Left lung (tissue), 14 donors: ENCODE measurements at places on chromosomes 1 and 21.

DNA sequence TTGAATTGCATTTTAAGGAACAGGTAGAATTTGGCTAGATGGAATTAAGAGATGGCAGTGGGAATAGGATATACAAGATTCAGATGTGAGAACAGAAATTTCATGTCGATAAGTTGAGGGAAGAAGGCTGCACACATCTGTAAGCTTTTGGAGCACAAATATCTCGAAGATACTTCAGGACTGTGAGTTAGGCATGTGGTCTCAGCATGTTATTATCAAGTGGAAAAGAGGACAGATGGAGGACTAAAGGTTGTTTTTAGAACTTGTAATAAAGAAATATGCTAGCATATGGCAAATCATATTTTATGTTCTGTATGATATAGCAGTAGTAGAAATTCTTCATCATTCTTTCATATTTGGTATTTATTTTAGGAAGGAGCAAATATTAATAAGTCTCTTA is 61.5 kb downstream of the KIF1B start:
- no peaks in the 10 kb centered on the region for H3K27me3 ChIP-seq
- no peaks in the 10 kb centered on the region for H3K4me1 ChIP-seq
- DNase-seq = no peak
- no peak overlapping the region for H3K4me3 ChIP-seq

GRCh38 chr21:35046263-35046624 is 2.9 kb downstream of the RUNX1 start:
- peak overlapping the region; percentile 43 for H3K4me3 ChIP-seq
- no peak for DNase-seq
- no peaks in the 10 kb centered on the region for H3K36me3 ChIP-seq
- H3K27ac ChIP-seq = peak overlapping the region; percentile 93
- H3K27me3 ChIP-seq = no peaks in the 10 kb centered on the region

DNA sequence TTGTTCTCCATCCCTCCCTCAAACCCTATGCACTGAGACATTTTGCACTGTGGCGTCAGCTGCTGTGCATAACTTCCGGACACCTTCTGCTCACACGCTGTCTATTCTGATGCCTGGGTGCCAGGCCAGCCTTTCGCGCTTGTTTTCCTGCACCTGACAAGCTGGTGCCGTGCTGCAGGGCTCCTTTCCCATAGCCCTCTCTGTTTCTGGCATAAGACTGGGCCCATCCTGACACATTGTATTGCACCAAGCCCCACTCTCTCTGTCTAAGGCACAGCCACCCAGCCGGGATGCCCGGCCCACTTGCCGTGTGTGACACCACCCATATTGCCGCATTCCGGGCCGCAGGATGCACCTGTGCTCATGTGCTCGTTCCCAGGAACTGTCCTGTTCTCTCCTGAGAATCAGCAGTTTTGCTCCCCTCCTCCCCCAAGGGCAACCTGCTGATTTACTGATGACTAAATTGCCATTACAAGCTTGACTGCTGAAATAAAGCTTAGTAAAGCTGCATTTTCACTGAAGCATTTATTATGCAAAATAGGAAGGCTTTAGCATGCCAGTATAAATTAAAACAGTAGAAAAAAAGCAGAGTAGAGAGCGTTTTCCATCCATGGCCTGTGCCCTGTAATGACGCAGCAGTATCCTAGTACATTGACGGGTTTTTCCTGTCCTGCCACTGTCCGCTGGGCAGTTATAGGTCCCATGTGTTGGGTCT is 88.0 kb downstream of the CD247 start:
- DNase-seq = no peak
- no peaks in the 10 kb centered on the region for H3K36me3 ChIP-seq
- no peaks in the 10 kb centered on the region for H3K4me1 ChIP-seq

GRCh38 chr1:2587071-2587859 is 688 bp downstream of the PRXL2B start:
- peak overlapping the region; percentile 82 for H3K4me3 ChIP-seq
- no peaks in the 10 kb centered on the region for H3K27me3 ChIP-seq
- no peak overlapping the region for H3K27ac ChIP-seq
- no peak for DNase-seq
- peaks cover 21% of the 10 kb centered on the region for H3K4me1 ChIP-seq
- H3K36me3 ChIP-seq = no peaks in the 10 kb centered on the region

DNA sequence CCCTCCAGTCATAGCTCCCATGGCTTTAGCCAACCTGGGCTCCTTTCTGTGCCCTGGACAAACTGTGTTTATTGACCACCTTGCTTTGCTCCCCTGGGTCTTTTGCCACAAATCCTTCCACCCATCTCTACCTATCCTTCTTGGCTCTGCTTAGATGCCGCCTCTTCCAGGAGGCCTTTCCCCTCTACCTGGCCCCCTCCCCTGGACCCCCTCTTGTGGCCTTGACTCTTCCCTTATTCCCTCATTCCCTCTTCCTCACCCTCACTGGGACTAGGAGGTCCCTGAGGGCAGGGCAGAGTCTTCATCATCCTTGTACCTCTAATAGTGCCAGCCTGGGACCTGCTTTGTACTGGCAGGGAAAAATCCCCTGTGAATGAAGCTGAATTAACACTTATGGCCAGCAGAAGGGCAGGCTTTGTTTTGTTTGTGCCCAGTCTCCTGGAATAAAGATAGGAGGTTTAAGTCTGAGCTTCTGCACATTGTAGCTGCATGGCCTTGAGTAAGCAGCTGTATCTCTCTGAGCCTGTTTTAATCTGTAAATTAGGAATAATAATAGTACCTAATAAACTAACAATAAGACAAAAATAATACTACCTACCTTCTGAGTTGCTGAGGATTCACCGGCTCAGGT is 13.7 kb downstream of the PTPRU start:
- H3K27me3 ChIP-seq = no peaks in the 10 kb centered on the region
- no peak for DNase-seq
- H3K36me3 ChIP-seq = no peaks in the 10 kb centered on the region
- H3K4me3 ChIP-seq = no peak overlapping the region
- peaks cover 5% of the 10 kb centered on the region for H3K4me1 ChIP-seq

GRCh38 chr1:143698016-143698415 is 273.8 kb downstream of the FAM72C start:
- H3K4me3 ChIP-seq = no peak overlapping the region
- H3K27me3 ChIP-seq = peaks cover 58% of the 10 kb centered on the region
- H3K27ac ChIP-seq = no peak overlapping the region
- H3K4me1 ChIP-seq = no peaks in the 10 kb centered on the region

- no peaks in the 10 kb centered on the region for H3K27me3 ChIP-seq
- H3K36me3 ChIP-seq = no peaks in the 10 kb centered on the region
- DNase-seq = no peak
- no peak overlapping the region for H3K4me3 ChIP-seq
These were observed 24.0 kb downstream of the FNBP1L start for GRCh38 chr1:93471911-93472310.
